ENCODE measurements at places on chromosomes 13 and 19.

DNA sequence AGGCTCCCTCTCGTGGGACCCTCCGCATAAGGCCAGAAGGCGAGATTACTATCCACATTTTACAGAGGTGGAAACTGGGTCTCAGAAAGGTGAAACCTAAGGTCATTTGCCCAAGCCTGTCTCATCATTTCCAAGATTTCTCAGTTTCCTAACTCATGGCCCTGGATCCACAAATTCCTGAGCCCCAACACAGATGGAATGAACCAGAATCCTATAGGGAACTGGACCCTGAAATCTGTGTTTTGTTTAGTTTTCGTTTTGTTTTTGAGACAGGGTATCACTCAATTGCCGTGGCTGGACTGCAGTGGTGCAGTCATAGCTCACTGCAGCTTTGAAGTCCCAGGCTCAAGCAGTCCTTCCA lies 563 bp upstream of the GNG7 start:
- no peak for DNase-seq

DNA sequence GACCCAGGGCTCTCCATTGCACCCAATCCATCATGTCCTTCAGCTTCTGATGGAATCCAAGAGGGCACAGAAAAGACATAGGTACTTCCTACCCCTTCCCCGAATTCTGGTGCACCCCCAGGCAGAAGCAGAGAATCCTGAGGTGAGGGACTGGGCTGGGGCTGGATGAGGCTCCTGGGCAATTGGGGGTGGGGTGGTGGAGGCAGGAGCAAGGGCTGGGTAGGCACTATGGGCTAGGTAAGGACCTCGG lies 2.7 kb upstream of the KCNC3 start:
- no peak for DNase-seq

GRCh38 chr13:33251131-33251661 lies 34.4 kb downstream of the STARD13 start:
- no peak for DNase-seq

- no peak for DNase-seq
Measured at GRCh38 chr19:49512970-49513745, 697 bp downstream of the FCGRT start.

DNA sequence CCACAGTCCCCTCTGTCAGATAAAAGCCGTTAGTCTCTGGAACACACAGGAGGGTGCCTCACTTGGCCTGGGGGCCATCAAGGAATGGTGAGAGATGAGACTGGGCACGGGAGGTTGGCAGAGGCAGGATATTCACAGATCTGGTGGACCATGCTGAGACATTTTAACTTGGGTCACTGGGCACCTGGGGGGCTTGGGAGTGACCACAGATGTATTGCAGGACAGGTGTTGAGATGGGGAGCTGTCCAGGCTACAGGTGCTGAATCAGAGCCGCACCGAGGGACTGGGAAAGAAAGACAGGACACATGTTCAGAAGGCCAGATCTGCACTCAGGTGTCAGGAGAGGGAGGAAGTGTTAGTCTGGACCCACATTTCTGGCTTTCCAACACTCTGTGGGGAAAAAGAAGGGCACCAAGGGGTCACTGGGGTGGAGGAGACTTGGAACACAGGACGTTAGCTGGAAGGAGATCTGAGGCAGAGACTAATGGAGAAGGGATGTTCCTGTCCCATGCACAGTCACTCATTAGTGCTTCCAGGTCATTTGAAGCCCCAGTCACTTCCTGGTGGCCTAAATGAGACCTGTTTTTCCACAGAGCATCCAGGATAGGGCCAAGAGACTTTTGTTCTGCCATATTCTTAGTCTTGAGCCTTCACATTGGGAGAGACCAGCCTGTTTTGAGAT lies 56.1 kb downstream of the CHST8 start:
- DNase-seq = no peak

DNA sequence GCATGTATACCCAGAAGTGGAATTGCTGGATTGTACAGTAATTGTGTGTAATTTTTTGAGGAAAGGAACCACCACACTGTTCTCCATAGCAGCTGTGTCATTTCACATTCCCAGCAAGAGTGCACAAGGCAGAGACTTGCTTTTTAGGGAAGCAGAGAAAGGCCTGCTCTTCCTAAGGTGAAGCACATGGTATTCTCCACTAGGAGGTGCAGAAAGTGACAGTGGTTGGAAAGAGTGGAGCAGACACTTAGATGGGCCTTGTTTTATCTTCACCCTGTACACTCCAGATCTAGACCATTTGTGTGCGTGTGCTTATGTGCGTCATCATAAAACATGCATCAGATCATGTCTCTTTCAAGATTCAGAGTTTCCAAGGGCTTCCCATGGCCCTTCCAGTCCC lies 35.0 kb downstream of the FAM124A start:
- DNase-seq = no peak

All from activated gamma-delta T cell treated with anti-CD3 and anti-CD28 coated beads, Interleukin-2, amount 50 U/mL, for 16 hours (primary cell).